Body of pancreas (tissue), 4 donors: ENCODE measurements at places on chromosomes 1 and 21.

DNA sequence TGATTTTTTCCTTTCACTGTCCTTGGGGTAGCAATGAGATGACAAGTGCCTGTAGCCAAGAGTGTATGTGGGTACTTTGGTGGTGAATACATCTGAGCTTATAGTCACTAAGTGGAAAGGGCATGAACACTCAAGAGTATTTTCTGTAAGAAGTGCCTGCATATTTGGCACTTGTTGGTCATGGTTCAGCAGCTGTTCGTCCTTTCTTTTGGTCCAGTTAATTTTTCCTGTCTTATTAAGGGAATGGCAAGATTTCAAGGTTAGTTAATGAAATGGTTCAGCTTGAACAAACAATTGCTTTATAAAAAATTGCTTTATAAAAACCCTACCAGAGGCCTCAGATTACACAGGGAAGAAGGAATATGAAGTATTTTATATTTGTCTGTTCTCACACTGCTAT lies 48.6 kb upstream of the GPR52 start:
- no peak for DNase-seq

DNA sequence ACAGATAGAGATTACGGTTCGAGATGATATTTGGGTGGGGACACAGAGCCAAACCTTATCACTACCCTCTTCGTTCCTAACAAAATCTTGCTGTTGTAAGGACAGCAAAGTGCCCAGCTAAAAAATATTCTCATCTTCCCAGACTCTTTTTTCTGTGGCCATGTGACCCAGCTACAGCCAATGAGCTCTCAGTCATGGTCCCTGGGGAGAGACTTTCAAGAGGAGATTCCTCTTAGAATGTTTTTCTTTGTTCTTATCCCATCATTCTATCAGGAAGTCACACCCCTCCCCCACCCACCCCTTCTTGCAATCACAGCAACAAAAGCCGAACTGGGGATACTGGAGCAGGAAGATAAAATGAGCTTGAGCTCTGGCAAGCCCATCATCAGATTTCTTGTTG lies 247.1 kb downstream of the CHRM3 start:
- DNase-seq = no peak

DNA sequence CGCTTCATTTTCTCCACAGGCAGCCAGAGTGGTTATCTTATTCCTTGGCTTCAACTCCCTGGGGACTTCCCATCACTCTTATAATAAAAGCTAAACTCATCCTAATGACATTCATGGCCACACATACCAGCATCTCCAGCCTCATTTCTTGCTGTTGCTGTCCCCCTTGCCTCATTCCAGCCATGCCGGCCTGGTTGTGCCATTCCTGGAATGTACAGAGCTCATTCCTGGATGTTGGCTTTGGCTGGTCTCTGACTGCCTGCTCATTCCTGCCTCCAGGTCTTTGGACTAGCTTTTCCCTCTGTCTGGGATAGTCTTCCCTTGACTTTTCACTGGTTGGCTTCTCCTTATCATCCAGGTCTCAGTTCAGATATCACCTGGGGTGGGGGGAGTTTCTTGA lies 2.4 kb upstream of the PEF1 start:
- DNase-seq = no peak

GRCh38 chr1:92951141-92951582 lies 10.1 kb downstream of the DIPK1A start:
- peak; percentile 18 for DNase-seq

DNA sequence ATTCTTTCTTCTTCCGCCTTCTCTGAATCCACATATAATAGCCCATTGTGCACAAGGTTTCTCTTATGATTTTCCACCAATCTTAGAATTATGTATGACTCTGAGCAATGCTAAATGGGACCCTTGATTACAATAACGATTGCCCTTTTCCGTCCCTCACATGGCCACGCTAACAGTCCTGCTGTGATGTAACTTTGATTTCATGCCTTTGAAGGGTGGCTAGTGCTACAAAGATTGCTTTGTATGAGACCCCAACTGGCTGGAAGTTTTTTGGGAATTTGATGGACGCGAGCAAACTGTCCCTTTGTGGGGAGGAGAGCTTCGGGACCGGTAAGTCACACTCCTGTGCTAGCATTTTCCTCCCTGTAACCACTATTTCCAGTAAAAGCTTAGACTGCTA lies 45.3 kb downstream of the PGM1 start:
- DNase-seq = no peak

GRCh38 chr1:46596846-46597245 lies 7.2 kb downstream of the MKNK1 start:
- DNase-seq = no peak
